Fibroblast of skin of right quadriceps (primary cell): ENCODE measurements at places on chromosomes 3 and 15.
A peak's percentile ranks its signal among the peaks of the same experiment; 100 is the strongest.

GRCh38 chr15:39785139-39785538, 2.5 kb upstream of the FSIP1 start:
- no peak for DNase-seq

GRCh38 chr3:177307391-177307790, 110.1 kb upstream of the TBL1XR1 start:
- DNase-seq: no peak

- no peak for DNase-seq
Observed at GRCh38 chr15:66524838-66525237, 19.7 kb downstream of the ZWILCH start.

DNA sequence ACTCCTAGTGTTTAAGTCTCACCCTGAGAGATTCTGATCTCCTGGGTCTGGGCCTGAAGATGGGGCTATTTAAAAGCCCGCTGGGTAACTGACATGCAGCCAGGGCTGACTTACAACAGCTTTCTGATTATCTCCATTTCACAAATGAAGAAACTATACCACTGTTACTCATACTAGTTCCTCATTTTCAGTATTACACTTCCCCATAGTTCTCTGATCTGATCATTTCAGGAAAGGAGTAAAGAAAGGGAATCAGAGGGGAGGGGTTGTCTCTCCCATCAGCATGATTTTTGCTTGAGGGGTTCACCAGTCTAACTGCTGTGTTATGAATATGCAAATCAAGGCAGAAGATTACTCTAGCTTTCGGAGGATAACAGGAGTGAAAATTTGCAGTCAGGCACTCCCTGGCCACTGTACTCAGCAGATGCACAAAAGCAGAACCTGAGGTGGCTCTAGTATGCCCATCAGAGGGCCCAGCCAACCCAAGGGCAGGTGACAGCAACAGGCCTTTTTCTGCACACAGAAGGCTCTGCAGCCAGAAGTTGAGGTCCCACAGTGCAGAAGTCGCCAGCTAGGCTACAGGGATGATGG, 59.4 kb downstream of the DAPK2 start:
- DNase-seq: no peak

DNA sequence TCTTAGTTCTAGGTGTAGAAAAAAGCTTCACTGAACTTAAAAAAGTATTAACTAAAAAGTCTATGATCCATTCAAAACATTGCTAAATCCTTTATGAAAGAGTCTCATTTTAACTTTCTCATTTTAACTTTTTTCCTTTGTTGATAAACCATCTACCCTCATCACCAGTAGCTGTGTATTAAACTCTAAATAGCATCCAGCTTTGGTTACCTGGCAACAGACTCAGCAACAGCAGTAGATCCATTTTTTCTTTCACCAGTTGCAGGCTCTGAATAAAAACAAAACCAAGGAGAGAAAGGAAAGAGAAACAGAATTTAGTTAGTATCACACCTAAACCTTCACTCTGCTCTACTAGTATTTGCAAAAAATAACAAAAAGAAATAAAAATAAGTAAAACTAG, 51.6 kb downstream of the TP53BP1 start:
- peak; percentile 42 for DNase-seq

DNA sequence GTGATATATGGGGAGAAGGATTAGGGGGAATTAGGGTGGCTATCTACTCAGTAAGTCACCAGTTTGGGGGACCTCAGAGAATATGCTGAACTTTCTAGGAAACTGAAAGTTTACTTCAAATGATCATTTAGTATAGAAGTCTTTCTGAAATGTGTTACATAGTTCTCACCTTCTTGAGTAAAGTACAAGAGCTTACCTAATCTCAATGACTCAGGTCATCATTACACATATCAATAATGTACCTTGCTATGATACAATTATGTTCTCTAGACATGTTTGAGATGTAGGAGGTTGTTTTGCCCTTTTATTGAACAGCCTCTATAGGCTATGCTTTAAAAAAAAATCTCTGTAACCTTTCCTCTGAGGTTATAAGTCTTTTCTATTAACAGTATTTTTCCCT, 50.7 kb downstream of the TMEM41A start:
- DNase-seq: no peak

DNA sequence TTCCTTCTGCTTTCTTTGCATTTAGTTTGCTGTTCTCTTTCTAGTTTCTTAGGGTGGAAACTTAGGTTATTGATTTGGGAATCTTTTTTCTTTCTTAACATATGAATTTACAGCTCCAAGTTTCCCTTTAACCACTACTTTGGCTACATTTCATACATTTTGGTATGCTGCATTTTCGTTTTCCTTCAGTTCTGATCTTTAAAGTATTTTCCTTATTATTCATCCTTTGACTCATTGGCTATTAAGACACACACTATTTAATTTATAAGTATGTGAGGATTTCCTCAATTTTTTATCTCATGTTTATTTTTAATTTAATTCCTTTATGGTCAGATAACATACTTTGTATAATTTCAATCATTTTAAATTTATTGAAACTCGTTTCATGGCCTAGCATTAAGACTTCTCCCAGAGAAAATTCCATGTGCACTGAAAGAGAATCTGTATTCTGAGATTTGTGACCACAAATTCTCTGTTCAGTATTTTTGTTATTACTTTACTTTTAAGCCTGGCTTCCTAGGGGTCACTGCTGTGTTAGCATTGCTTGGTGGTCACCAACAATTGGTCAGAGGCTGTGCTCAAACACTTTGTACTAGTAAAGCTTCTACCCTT, 87.7 kb downstream of the CFAP20DC start:
- DNase-seq: peak; percentile 57

DNA sequence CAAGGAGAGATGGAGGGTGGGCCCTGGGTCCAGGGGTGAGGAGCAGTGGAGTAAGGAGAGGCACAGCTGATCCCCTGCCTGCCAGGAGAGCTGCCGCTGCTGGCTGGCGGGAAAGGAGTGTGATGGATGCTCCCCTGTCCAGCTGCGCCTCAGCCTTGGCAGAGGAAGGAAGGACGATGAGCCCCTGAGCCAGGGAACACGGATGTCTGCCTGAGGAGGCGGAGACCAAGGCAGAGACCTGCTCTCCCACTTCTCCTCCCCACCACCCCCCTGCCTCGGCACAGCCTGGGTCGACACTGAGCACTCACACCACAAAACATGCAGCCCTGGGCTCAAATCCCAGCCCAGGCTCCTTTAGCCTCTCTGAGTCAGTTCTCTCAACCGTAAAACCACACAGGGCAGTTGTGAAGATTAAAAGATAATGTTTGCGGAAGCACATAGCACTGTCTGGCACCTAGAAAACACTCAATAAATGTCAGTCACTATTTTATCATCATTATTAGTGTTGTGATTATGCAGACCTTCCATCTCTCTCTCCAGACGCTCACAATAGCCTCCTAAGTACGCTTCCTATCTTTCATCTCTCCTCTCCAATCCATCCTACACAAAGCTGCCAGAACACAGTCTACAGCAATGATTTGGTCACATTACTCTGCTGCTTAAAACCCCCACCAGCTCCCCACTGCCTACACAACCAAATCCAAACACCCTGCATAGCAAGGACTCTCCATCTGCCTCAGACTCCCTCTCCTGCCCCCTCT, 52.2 kb downstream of the SEMA5B start:
- peak; percentile 81 for DNase-seq

DNA sequence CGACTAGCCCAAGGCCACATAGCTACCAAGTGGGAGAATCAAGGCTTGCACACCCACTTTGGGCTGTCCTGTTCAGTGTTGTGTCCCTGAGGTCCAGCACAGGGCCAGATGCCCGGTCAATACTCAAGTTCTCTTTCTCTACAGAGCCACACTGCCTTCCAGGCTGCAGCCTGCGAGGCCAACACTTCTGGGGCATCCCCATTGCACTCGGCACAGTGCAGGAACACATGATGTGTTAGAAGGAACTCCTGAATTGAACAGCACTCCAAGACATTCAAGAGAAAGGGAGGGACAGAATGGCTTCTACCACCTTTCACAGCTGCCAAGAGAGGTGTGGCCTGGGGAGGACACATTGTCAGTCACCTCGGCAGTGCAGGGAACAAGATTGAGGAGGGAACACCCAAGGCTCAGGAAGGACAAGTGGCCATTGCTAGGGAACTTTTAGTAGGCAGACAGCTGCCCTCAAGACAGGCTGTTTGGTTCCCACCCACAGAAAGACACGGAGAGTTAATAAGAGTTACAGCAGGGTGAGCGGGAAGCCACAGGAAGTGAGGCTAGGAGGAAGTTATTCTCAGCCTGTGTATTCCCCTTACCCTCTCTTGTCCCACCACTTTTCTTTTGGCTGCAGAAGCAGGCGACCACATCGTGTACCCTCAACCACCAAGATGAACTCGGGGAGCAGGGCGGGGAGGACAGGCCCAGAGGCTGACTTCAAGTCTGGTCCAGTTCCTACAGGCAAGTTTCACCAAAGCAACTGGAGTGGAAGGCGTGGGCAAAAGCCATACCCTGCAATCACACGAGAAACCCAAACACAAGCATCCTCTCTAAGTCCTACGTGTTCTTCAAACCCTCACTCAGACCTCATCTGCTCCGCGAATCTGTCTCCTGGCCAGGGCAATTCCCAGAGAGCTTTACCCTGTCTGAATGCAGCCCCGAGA, 69.4 kb downstream of the SRGAP3 start:
- DNase-seq: no peak

DNA sequence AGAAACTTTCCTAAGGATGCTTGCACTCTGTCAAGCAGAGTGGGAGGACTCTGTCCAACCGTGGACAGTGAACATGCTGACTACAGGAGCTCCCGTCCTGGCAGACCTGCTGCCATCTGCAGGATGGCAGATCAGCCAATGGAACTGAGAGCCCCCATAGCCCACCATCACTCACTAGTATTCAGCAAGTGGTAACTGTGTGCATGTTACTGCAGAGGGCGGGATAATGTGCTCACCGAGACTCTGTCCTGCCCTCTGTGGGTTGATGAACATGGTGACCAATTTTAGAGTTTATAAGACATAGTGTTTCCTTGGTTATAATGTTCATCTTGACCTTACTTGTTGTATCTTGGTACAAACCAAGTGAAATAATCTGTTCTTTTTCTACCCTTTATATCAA, 11.5 kb downstream of the CSPG5 start:
- no peak for DNase-seq

DNA sequence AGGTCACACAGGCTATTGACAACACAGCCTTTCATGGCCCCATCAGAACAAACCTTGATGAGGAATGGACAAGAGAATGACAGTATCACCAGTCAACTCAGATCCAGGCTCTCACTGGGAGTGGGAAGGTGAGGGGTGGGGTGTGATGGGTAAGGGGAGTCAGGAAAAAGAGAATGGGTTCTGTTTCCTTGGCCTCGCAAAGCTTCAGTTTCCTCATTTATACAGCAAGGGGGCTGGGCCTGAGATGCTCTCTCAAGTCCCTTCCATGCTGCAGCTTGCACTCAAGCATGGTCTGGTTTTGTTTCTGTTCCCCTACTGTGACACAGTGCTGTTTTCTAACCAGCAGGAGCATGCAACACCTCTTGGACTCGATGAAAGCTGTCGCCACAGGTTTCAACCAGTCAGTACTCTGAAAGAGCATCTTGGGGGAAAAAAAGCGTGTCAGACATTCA, 65.7 kb upstream of the IL12A start:
- DNase-seq: no peak

DNA sequence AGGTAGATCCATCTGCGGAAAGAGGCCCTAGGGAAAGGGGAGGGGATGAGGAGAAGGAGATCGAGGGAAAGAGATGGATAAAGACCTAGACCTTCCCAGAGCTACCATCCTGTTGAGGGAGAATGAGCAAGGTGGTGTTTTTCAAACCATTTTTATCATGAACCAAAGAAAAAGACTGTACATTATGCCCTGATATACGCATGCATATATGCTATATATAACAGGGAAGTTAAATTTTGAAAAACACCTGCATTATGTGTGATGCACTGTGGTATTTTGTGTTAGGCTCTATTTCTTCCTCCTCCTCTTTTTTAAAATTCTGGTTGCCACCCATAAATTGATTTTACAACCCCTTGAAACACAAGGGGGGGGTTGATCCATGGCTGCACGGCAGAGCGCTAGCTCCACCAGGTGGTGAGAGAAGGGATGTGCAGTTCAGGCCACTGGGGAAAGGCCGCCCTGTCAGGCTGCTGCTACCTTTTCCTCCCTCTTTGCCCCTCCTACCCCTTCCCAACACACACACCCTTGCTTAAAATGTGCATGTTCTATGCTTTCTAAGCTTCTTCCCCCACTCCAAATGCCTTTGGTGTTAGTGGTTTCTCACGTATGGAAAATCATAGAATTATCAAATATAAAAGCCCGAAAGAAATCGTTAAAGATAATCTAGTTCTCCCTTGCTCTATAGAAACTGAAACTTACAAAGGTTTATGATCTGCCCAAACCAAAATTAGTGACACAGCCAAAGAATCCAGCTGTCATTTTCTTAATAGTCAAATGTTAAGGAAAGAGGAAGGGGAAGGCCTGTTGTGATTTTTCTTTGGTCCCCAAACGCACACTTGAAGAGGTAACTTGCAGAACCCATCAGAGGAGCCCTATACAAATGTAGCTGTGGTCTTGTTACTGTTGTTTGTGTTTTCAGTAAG, 262.0 kb upstream of the UMPS start:
- peak; percentile 41 for DNase-seq

GRCh38 chr3:29302619-29303018, 21.7 kb downstream of the RBMS3 start:
- no peak for DNase-seq

- no peak for DNase-seq
Observed at GRCh38 chr3:95474338-95474737, 1340.1 kb upstream of the EPHA6 start.

GRCh38 chr3:115553796-115554486, 69.4 kb upstream of the GAP43 start:
- peak; percentile 34 for DNase-seq

GRCh38 chr15:45441686-45442085, 63.3 kb upstream of the GATM start:
- DNase-seq: no peak

GRCh38 chr3:68089572-68090011, 435.2 kb upstream of the SUCLG2 start:
- peak; percentile 60 for DNase-seq

DNA sequence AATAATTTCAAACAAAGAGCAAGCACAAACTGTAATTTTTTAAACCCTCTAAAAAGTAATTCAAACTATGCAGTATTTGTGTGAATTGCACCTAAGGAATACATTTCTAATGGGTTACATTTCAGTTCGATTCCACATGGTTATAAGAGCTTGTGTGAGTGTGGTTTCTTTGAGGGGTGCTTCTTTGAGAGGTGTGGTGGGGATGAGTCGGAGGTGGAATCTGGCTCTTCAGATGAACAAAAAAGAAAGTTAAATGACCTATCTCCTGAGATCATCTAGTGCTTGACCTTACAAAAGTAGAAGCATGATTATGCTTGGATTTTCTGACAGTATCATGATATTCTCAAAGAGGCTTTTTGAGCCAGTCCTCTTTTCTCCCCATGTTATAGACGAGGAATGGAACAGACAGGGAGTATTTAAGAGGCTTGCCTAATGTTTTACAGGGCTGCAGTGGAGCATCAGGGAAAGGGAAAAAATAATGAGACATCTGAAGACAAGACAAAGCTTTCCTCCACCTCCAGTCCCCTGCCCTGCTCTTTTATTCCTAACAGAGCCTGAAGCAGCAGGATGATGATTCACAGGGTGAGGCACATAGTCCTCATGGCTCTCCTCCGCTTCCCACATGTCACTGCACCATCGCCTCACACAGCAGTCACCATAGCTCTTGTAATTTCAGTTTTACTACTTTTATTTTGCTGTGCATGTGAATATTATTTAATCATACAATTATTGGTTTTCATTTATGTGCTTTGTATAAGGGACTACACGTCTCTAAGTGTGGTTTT, 82.0 kb downstream of the LYSMD4 start:
- DNase-seq: peak; percentile 55

GRCh38 chr15:90294601-90295269, 29.3 kb downstream of the NGRN start:
- DNase-seq: no peak
